IMR-90 (cell line): ENCODE measurements at places on chromosomes 5 and 9. TPM values are rescaled to one million over a fixed set of nuclear protein-coding genes. Genes with fewer than 3 reads are reported as not detected.

- no peaks in the 10 kb centered on the region for H3K36me3 ChIP-seq
- no peaks in the 10 kb centered on the region; the same call in 1 of the 2 replicates for H3K4me1 ChIP-seq
- no peaks in the 10 kb centered on the region for H3K27me3 ChIP-seq
- peak; percentile 73 for DNase-seq
- no peak overlapping the region for H3K4me3 ChIP-seq
Measured at GRCh38 chr5:113505181-113505580, 8.3 kb upstream of the YTHDC2 start.

GRCh38 chr5:66666778-66667177, 70.6 kb downstream of the MAST4 start:
- no peaks in the 10 kb centered on the region for H3K36me3 ChIP-seq
- no peaks in the 10 kb centered on the region for H3K4me1 ChIP-seq
- no peak overlapping the region for H3K27ac ChIP-seq
- H3K27me3 ChIP-seq, result no peaks in the 10 kb centered on the region; the same call in 1 of the 2 replicates
- DNase-seq, result no peak
- H3K4me3 ChIP-seq, result no peak overlapping the region

DNA sequence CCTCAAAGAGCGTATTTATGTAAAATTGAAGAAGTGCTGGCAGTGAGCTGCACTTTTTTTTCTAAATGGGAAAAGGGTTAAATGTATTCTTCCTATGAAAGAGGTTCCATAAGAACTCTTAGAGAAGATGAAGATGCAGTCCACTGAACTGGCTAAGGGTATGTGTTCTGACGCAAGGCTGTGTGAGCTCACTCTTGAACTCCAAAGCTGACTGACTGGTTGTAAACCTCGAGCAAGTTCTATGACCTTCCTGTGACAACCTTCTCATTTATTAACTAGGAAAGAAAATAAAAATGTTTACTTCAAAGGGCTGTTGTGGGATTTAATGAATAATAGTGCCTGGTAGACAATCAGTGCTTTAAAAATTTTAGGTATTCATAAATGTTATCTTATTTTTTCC, 46.7 kb downstream of the POC5 start:
- no peaks in the 10 kb centered on the region for H3K36me3 ChIP-seq
- H3K4me1 ChIP-seq, result no peaks in the 10 kb centered on the region
- DNase-seq, result peak; percentile 28
- no peak overlapping the region for H3K27ac ChIP-seq

- no peaks in the 10 kb centered on the region for H3K4me1 ChIP-seq
- peaks cover 6% of the 10 kb centered on the region for H3K27me3 ChIP-seq
- H3K36me3 ChIP-seq, result no peaks in the 10 kb centered on the region
- no peak overlapping the region for H3K27ac ChIP-seq
Measured at GRCh38 chr5:79535477-79536192, 21.7 kb upstream of the HOMER1 start.

The SH2D3C gene
- total RNA-seq, result under 0.01 and 0.28 TPM in 2 replicates

DNA sequence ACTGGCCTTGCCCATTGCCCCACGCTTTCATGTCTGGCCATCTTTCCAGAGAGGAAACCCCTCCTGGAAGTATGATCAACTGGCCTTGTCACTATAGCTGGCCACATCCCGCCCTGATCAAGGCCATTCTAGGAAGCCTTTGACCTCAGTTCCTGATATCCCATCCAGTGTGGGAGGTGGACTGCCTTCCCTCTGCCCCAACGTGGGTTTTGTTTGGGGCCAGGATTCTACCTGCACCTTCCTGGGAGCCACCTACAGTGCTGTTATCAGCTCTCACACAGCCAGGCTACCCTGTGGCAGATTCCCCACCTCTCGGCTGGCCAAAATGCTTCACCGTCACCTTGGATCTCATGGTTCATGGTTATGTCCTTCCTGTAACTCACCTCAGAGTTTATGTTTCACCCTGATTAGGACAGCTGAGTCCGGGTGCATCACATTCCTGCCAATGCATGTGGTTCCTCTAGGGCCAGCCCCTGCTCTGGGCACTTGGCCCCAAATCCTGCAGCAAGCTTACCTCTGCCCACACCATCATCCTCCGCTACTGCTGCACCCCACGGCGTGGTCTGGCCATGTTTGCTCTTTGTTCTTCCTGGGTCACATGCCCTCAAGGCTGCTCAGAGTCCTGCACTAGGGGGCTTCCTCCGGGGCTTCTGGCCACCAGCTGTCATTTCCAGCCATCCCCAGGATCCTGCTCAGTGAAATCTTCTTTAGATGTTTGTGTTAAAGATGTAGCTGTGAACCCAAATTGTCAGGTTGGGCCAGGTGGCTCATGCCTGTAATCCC, 24.2 kb upstream of the S1PR3 start:
- no peaks in the 10 kb centered on the region for H3K36me3 ChIP-seq
- H3K4me3 ChIP-seq, result no peak overlapping the region
- no peak overlapping the region for H3K27ac ChIP-seq
- peaks cover 22% of the 10 kb centered on the region for H3K27me3 ChIP-seq
- no peak for DNase-seq
- H3K4me1 ChIP-seq, result no peaks in the 10 kb centered on the region

The PCDHB11 gene
- under 0.01 TPM in 2 replicates for total RNA-seq

The MLANA gene
- not detected in 2 replicates for total RNA-seq

The TNC gene
- 170 and 192 TPM in 2 replicates for total RNA-seq

The SNCB gene
- not detected in 2 replicates for total RNA-seq

DNA sequence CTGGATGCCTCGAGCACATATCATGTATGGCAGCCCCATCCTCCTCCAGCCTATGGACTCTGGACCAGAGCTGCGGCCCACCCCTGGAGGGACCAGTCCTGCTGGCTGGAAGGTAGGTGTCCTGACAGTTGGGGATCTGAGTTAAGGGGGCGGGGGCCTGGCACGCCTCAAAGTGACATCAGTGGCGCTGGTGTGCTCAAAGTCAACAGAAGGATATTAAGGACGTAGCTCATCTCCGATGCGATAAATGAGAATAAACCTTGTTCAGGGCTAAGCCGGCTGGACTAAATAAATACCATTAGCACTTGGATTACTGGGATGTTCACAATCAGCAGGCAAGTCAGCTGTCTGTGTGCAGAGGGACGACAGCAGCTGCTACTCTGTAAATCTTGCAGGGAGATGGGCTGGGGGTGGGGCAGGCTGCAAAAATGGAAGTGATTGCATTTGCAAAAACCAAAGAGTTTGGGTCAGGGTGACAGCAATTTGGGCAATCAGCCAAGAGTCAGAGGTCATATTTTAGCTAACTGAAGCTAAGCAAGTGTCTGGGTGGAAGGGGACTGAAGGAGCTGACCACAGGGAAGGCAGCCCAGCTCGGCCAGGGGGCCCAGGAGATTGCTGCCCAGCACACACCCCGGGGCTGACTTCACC, 80.0 kb upstream of the LRRTM2 start:
- H3K27me3 ChIP-seq, result no peaks in the 10 kb centered on the region
- peak overlapping the region; percentile 24; the same call in 1 of the 2 replicates for H3K27ac ChIP-seq
- no peak overlapping the region for H3K4me3 ChIP-seq
- peak; percentile 22 for DNase-seq

The TMEFF1 gene
- 0.90 and 1.9 TPM in 2 replicates for total RNA-seq

DNA sequence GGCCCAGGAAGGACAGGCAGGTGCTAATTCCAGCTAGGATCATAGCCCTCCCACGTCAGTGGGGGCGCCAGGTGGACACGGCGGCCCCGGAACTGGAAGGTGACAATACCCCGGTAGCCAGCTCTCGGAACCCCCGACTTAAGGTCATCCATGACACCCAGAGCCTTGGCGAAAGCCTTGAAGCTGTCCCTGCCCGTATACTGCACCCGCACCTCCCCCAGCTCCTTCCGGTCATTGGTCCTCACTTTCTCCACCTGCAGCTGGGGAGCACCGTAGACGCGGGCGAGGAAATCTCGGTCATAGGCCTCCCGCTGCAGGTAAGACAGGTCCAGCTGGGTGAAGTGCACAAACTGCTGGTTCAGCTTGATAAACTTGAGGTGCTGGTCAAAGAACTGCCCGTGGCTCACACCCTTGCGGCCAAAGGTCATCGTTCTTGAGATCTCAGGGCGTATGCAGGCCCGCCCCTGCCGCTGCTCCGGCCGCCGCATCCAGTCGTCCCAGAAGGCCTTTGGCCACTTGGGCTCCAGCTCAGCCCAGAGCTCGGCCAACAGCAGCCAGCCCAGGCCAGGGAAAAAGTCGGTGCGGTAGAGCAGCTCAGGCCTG, 10.9 kb downstream of the MGAT1 start:
- H3K27me3 ChIP-seq, result no peaks in the 10 kb centered on the region
- DNase-seq, result no peak
- H3K27ac ChIP-seq, result no peak overlapping the region
- peaks cover 40% of the 10 kb centered on the region for H3K36me3 ChIP-seq
- H3K4me3 ChIP-seq, result no peak overlapping the region

The BAAT gene
- total RNA-seq, result under 0.01 TPM in 1 of 2 replicates, not detected in the other

GRCh38 chr5:170885256-170885655, 23.4 kb downstream of the RANBP17 start:
- peaks cover 3% of the 10 kb centered on the region for H3K36me3 ChIP-seq
- H3K27ac ChIP-seq, result no peak overlapping the region
- peaks cover 4% of the 10 kb centered on the region; the same call in 1 of the 2 replicates for H3K4me1 ChIP-seq
- H3K27me3 ChIP-seq, result no peaks in the 10 kb centered on the region

DNA sequence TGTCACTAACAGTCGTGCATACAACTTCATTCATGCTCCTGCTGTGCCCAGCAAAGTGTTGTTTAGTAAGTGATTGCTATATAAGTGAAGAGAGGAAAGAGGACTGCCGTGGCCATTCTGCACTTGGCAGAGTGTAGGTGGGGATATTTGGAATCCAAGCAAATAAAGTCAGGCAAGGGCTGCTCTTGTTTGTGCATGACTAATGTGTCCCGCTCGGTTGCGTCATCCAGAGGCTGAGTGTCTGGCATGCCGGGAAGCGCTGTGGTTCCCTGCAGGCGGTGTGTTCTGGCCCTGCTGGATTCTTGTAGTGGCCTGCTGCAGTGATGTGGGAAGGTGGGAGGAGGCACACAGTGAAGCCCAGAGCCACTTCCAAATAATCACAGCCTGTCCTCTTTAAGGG, 136.9 kb upstream of the ANKH start:
- H3K27ac ChIP-seq, result peak overlapping the region; percentile 95
- H3K4me3 ChIP-seq, result no peak overlapping the region
- DNase-seq, result peak; percentile 98
- H3K27me3 ChIP-seq, result peaks cover 2% of the 10 kb centered on the region; the same call in 1 of the 2 replicates

DNA sequence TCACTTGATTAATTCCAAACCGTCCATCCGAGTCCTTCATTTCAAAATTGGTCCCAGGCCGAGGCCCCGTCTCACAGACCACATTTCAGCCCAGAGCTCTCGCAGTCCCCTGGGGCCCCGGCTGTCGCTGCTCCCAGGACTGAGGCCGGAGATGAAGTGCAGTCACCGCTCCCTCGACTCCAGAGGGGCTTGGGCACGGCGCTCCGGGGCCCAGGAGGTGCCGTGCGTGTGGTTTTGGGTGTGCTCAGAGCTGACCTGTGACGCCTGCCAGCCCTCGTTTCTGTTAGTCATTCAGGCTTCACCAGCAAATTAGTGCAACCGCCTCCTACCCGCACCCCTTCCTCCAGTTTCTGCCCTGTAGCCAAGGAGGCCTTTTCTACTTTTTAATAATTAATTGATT, 48.7 kb upstream of the PHYKPL start:
- H3K27ac ChIP-seq, result no peak overlapping the region
- no peaks in the 10 kb centered on the region for H3K36me3 ChIP-seq
- no peak for DNase-seq
- no peak overlapping the region for H3K4me3 ChIP-seq
- H3K27me3 ChIP-seq, result no peaks in the 10 kb centered on the region; the same call in 1 of the 2 replicates
- H3K4me1 ChIP-seq, result no peaks in the 10 kb centered on the region

DNA sequence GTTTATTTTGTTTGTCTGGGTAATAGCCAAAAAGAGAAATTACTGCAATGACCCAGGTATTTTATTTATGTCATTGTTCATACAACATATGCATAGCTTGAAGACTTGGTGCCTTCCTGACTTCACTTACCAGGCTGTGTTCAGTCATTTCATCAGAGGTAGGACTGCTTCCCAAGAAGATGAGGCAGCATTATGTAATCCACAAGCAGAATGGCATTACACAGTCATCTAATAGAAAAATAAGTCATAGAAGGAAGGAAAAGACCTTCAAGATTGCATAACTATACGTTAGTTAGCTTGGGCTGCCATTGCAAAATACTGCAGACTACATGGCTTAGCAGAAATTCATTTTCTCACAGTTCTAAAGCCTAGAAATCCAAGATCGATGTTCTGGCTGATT, 167.5 kb downstream of the NMUR2 start:
- H3K27ac ChIP-seq, result no peak overlapping the region
- no peak overlapping the region for H3K4me3 ChIP-seq
- H3K27me3 ChIP-seq, result no peaks in the 10 kb centered on the region
- H3K4me1 ChIP-seq, result no peaks in the 10 kb centered on the region
- no peak for DNase-seq

- no peaks in the 10 kb centered on the region for H3K27me3 ChIP-seq
- H3K27ac ChIP-seq, result no peak overlapping the region
- peaks cover 43% of the 10 kb centered on the region for H3K36me3 ChIP-seq
- no peak overlapping the region for H3K4me3 ChIP-seq
- peak; percentile 34 for DNase-seq
Measured at GRCh38 chr9:132283165-132283564, 71.6 kb downstream of the SETX start.

DNA sequence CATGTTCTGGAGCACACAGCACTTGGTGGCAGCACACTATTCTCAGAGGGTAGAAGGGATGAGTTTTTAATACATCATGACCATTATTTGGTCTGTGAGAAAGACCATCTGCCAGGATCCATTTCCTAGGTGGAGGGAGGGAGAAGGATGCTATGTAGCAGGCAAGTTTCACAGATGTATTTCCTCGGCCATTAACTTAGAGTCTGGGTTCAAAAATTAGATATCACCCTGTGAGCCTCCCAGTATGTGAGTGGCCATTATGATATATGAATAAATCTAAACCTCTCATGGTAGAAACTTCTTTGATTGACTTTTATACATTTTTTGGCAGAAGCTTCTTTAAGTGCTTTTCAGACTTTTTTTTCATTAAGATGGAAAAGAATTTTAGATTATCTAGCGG, 133.9 kb downstream of the SREK1 start:
- H3K4me1 ChIP-seq, result no peaks in the 10 kb centered on the region
- H3K36me3 ChIP-seq, result no peaks in the 10 kb centered on the region
- H3K27ac ChIP-seq, result no peak overlapping the region

The ST8SIA4 gene
- total RNA-seq, result under 0.01 and 0.18 TPM in 2 replicates

- no peaks in the 10 kb centered on the region for H3K27me3 ChIP-seq
- peaks cover 11% of the 10 kb centered on the region; the same call in 1 of the 2 replicates for H3K36me3 ChIP-seq
- no peak for DNase-seq
- H3K4me1 ChIP-seq, result peaks cover 9% of the 10 kb centered on the region
- H3K27ac ChIP-seq, result no peak overlapping the region
Measured at GRCh38 chr9:97527626-97528528, 26.4 kb downstream of the TMOD1 start.

DNA sequence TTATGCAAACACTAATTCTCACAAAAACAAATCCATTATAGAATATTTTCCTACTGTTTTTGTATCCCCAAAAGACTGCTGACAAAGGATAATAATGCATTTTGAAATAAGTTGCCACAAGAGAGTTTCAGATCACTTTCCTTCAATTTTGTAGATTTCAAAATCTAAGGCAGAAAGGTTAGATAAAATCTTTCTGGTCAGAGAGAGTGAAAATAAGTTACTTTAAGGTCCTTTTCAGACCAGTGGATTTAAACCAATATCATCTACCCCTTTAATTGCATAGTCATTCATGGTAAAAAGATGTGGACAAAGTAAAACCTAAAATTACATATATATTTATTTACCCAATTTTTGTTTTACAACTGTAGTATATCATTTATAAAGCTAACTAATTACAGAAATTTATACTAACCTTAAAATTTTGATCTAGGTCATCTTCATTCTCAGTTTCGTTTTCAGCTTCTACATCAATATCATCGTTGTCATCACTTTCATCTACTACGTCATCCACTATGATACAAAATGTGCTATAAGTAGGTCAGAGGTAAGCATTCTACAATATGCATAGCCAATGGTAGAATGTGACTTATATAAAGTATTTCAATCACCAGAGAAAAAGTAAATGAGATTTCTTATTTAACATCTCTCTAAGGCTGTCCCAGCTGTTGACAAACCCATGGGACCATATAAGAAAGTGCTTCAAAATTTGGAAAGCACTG, 95.7 kb downstream of the AGTPBP1 start:
- H3K36me3 ChIP-seq, result no peaks in the 10 kb centered on the region
- no peak overlapping the region for H3K4me3 ChIP-seq
- H3K27ac ChIP-seq, result no peak overlapping the region
- no peaks in the 10 kb centered on the region for H3K27me3 ChIP-seq
